Hindlimb muscle (tissue), 1 donor: ENCODE measurements at places on chromosomes 6 and 20. TPM values are rescaled to one million over a fixed set of nuclear protein-coding genes. Genes with fewer than 3 reads are reported as not detected.

DNA sequence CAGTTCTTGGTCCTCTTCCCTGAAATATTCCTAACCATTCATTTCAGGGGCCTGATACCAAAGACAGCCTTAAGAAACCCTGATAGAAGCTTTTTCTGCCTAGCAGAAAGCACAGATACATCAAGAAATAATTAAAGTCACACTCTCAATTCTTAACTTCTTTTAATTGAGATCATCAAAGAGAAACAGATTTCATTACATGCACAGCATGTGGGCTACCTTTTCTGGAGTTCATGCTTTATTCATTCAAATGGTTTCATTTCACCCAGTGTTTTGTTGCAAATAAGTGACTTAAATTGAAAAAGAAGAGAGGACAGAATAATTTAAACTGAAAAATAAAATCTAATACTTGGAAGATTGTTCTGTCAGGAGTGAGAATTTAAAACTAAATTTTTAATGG is 192.6 kb upstream of the GGTLC1 start:
- DNase-seq = no peak

The NEURL2 gene
- 24.5 TPM for polyA plus RNA-seq

DNA sequence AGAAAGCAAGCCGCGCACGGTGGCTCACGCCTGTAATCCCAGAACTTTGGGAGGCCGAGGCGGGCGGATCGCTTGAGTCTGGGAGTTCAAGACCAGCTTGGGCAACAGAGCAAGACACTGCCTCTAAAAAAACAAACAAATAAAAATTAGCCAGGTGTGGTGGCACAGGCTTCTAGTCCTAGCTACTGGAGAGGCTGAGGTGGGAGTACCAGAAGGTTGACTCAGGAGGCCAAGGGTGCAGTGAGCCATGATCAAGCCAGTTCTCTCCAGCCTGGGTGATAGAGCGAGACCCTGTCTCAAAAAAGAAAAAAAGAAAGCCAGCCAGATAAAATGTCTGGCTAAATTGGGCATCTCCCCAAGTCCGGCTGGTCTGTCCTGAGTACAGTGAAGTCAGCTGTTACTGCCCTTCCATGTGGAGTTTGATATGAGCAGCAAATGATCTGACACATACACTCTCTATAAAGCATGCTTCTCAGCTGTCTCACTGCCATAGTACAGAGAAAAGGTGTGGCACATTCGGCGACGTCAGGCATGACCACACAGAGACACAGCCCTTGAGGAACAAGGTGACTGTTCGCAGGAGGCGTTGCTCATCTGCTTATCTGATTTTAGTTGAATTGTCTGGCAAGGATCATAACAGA is 13.0 kb downstream of the CD83 start:
- no peak for DNase-seq

The RNF217 gene
- polyA plus RNA-seq = 53.7 TPM

GRCh38 chr6:73690056-73690455 is 5.9 kb upstream of the CD109 start:
- no peak for DNase-seq
